ENCODE measurements at places on chromosomes 11 and 22.
A peak's percentile ranks its signal among the peaks of the same experiment; 100 is the strongest.

- DNase-seq: no peak
These were observed 117.5 kb downstream of the FEZ1 start for GRCh38 chr11:125378571-125378970.

- DNase-seq: no peak
These were observed 10.5 kb downstream of the APIP start for GRCh38 chr11:34905666-34906065.

DNA sequence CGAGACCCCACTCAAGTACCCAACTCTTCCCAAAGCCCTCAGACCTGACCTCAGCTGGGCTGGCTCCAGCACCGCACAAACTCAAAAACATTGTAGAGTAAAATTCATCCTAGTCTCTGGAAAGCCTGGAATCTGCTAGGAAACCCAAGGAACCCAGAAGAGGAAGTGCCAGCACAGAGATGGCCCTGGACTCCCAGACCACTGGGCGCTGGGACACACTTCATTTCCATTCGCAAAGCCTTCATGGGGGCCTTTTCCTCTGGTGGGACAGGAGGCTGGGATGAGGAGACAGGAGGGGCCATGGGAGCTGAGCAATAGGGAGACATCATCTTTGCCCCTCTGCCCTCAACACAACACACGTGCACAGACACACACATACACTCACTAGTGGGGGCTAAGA, 30.8 kb downstream of the ARRB1 start:
- DNase-seq: no peak

GRCh38 chr11:18394928-18395734, 768 bp downstream of the LDHA start:
- DNase-seq: no peak

- no peak for DNase-seq
These were observed 7.3 kb upstream of the TP53AIP1 start for GRCh38 chr11:128949791-128950454.

DNA sequence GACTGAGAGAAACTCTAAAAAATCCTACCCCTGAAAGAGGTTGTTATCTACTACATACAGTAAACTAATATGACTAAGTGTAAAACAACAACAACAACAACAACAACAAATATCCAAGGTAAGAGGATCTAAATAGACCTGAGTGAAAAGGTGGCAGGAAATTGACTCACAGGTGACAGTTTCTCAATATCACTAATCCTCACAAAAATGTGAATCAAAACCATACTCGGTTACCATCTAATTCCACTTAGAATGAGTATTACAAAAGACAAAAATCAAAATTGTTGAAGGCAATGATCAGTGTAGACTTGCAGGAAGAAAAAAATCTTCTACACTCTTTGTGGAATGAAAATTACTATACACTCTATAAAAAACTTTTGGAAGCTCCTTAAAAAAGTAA, 17.5 kb downstream of the RGL4 start:
- no peak for DNase-seq

DNA sequence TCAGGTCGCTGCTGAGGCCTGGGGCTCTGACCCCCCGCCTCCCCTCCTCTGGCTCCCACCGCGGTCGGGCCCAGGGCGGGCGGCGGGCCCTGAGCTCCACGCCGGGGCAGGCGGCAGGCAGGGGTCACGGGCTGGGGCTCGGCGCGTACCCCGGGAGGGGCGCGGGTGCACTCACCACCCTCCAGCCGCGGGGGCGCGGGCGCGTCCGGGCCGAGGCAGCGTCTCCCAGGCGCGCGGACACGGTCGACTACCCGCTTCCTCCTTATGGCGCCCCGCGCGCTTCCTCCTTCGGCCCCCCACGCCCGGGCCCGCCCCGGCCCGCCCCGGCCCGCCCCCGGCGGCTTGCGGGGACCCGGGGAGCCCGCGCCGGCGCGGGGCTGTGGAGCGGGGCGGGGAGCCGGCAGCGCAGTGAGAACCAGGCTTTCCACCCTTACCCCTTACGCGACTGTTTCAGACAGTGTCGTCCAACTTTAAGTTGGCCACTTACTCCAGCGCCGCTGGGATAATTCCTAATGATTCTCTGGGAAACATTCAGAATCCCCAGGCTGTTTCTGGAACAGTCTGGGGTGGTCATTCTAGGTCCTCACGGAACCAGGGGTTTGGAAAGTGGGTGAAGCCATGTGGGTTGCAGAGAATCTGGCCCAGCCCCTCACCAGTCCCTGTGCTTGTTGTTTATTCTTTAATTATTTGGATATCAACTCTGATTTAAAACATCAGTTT, at the start of gene BID:
TSS of gene BID (minus strand) at position 264 of the 720 bp plus-strand sequence. CDS start 24,353 bp downstream, outside the sequence.
- DNase-seq: no peak

DNA sequence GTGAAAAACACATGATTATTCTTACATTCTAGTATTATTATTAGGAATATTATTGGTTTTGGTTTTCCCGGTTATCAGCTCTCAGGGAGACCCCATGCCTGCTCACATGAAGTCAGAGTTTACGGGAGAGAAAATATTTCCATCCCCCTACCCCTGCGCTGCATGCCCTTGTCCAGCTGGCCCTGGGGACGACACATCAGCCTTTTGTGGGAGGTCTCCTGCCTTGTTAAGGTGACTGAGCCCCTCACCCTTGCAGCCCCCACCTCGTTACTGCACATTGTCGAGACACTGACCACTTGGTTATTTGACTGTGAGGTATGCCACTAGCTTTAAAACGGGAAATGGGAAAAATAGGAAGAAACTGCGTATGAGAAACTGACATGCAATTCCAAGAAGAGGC, 63.0 kb downstream of the PARVG start:
- DNase-seq: no peak

DNA sequence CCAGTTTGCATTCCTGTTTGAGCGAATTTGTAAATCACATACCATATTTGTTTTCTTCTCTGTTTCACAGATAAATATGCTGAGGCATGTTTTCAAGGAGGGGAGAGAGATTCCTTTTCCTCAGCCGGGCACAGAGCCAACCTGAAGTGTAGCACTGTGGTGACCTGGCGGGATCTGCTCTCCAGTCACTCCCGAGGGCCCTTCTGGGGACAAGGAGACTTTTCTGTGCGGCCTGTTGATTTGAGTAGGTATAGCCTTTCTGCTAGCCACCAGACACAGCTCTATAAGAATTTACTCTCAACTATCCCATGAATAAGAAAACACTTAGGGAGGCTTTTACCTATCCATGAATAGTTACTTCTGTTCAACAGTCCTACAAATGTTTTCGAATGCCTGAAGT, 63.5 kb upstream of the FDX1 start:
- DNase-seq: no peak

GRCh38 chr11:84117394-84117793, 831.2 kb upstream of the CCDC90B start:
- DNase-seq: no peak

GRCh38 chr11:41334007-41334933, 125.2 kb downstream of the LRRC4C start:
- no peak for DNase-seq

GRCh38 chr11:44979543-44980399, 29.1 kb upstream of the TP53I11 start:
- DNase-seq: no peak

DNA sequence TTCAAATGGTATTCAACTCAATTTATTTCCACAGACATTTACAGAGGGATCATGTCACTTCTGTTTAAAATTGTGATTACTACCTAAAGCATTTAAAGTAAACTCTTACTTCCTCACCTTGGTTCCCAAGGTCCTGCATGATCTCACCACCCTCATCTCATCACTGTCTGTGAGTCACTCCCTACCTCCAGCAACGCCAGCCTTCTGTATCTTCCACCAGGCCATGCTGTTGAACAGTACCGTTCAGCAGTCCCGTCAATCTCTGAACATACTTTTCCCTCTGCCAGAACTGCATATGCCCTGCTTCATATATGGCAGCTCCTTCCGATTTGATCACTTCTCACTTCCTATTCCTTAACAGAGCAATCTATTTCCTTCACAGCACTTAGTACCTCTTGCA, 2.0 kb downstream of the FBXO3 start:
- no peak for DNase-seq

GRCh38 chr11:23310276-23310675, 450.0 kb upstream of the CCDC179 start:
- no peak for DNase-seq

DNA sequence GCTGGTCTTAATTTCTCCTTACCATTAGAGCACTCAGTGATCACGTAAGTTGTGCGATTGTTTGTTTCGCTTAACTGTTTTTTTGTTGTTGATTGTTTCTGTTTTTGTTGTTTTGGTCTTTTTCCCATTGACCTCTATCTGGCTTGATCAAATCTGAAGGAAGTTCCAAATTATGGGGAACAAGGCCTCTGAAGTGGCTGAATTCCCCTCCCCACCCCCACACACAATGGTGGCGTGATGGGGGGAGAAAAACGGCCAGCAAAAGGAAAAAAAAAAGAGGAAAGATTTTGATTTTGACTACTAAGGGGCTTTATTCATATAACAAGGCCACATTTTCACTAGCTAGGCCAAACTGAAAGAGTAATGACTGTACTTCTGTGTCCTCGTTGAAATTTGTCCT, 53.6 kb downstream of the OSBPL5 start:
- DNase-seq: no peak

DNA sequence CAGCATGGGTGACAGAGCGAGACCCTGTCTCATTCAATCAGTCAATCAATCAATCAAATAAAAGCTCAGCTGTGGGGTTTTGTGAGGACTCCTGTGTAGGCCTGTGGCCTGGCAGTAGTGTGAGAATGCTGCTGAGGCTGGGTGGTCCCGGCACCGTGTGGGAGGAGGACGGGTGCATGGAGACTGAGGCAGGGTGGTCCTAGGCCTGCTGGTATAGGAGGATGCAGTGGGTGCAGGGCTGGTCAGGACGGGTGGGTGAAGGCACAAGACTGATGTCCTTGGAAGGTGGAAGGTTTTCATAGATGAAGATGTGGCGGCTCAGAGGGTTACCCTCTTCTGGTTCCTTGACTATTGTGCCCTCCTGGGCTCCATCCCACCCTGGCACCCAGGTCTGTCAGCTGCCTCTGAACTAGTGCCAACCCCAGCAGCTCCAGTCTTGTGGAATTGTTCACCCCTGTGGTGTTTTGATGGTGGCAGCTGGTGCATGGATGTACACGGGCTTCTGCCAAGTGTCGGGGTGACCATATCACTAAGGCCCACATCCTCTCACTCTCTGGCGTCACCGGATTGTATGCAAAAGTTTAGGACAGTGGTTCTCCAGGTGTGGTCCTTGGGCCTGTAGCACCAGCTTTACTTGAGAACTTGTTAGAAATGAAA, 23.7 kb downstream of the TANGO2 start:
- no peak for DNase-seq

DNA sequence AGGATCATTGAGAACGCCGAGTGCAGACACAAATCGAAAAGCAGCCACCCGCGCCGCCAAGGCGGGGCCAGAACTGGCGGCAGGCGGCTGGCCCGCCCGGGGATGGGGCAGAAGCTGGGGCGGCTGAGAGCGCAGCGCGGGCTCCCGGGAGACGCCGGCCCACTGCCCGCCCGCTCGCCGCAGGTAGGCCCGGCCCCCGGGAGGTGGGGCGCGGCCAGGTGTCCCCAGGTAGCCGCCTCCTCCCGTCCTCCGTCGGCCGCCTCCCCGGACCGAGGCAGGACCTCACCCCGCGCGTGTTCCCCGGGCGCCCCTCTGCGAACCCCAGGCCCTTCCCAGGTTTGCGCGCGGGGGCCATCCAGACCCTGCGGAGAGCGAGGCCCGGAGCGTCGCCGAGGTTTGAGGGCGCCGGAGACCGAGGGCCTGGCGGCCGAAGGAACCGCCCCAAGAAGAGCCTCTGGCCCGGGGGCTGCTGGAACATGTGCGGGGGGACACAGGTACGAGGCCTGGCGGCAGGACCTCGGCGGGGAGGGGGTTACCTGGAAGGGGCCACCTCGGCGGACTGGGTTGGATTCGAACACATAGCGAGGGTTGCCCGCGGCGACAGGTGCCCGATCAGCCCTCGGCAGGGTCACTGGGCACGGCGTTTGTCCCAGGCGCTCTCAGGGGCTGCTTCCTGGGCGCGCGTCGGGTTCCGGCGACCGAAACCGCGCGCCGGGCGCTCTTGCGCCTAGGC, at the start of gene PRRG4:
TSS of gene PRRG4 (plus strand) at position 248 of the 733 bp plus-strand sequence. CDS start 603 bp downstream, outside the sequence.
- DNase-seq: no peak

- DNase-seq: peak; percentile 29
These were observed 27.1 kb downstream of the C11orf96 start for GRCh38 chr11:43969543-43969942.

- no peak for DNase-seq
These were observed 108.9 kb upstream of the SLC5A12 start for GRCh38 chr11:26830757-26831156.

GRCh38 chr22:19638282-19639015, 75.9 kb upstream of the SEPTIN5 start:
- no peak for DNase-seq

DNA sequence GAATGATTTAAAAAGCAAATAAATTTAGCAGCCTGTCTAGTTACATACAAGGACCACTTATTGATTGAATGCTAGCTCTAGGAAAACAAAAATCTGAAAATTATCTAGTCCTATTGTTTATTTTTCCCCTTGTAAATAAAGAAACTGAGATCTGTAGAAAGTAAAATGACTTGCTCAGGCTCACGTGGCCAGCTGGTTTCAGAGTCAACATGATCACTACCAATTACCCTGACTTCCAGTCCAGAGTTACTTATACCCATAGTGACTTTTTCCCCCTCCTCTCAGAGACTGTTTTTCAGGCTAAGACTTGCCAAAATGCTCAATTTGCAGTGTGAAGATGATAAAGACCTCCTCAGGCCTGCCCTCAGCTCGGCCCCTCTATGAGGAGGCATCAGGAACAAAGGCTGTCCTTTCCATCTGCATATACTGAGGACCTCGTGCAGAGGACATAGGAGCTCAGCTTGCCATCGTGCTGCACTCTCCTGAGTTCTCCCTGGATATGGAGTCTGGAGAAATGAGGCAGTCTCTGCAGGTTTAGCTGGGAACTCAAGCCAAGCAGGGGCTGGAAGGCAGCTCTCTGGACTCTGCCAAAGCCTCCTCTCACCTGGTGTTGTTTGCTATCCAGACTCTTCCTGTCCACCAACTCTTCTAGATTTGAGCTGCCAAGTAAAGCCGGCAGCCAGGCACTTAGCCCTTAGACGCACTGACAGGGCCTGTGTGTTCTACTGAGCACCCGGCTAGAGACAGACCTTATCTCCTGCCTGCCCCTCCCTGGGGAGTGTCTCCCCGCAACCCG, 883.3 kb downstream of the NTM start:
- DNase-seq: peak; percentile 95

DNA sequence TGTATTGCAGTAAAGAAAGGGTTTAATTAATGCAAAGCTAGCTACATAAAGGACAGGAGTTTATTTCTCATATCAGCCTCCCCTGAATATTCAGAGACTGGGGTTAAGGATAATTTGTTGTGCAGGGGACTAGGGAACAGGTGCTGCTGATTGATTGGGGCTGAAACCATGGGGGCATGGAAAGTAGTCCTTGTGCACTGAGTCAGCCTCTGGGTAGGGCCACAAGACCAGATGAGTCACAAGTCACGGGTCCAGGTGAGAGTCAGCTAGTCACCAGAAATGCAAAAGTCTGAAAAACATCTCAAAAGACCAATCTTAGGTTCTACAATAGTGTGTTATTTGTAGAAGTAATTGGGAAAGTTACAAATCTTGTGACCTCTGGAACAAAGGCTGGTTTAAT, 32.9 kb upstream of the SYT13 start:
- DNase-seq: no peak

DNA sequence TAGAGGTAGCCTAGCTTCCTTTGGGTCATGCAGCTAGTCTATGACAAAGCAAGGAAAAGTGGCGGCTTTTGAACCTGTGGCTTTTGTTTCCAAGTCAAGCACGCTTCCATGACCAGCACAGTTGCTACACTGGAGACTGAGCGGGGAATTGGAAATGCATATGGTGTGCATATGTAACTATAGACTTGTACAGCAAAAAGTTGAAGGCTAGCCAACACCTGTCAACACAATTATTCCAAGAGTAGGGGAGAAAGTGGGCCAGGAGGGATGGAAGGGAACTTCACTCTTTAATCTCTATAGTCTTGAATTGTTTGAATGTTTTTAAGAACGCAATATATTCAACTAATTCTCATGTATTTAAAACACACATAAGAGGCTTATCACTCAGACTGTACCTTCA, 218.5 kb upstream of the CADM1 start:
- no peak for DNase-seq

Measured in C1 segment of cervical spinal cord (tissue), 14 donors.